Mononuclear cell (primary cell): ENCODE measurements at places on chromosomes 1 and 21. TPM values are rescaled to one million over a fixed set of nuclear protein-coding genes. Genes with fewer than 3 reads are reported as not detected.

Gene LPAR3
- total RNA-seq, result 0.84 TPM

Gene CACNA1S
- total RNA-seq, result not detected

Gene CNST
- total RNA-seq, result 58.8 TPM

Gene C1orf210
- not detected for total RNA-seq

Gene KMO
- 3.9 TPM for total RNA-seq

Gene SPOCD1
- 3.4 TPM for total RNA-seq

Gene MYBPH
- not detected for total RNA-seq

Gene DYNLT5
- 0.10 TPM for total RNA-seq
